ENCODE measurements at places on chromosomes 16 and 17.

- no peaks in the 10 kb centered on the region for H3K27me3 ChIP-seq
- no peaks in the 10 kb centered on the region for H3K4me1 ChIP-seq
- H3K4me3 ChIP-seq, result no peak overlapping the region
- no peak for DNase-seq
- H3K36me3 ChIP-seq, result no peaks in the 10 kb centered on the region
- no peak overlapping the region for H3K27ac ChIP-seq
Measured at GRCh38 chr16:58399718-58400633, 7.7 kb downstream of the GINS3 start.

DNA sequence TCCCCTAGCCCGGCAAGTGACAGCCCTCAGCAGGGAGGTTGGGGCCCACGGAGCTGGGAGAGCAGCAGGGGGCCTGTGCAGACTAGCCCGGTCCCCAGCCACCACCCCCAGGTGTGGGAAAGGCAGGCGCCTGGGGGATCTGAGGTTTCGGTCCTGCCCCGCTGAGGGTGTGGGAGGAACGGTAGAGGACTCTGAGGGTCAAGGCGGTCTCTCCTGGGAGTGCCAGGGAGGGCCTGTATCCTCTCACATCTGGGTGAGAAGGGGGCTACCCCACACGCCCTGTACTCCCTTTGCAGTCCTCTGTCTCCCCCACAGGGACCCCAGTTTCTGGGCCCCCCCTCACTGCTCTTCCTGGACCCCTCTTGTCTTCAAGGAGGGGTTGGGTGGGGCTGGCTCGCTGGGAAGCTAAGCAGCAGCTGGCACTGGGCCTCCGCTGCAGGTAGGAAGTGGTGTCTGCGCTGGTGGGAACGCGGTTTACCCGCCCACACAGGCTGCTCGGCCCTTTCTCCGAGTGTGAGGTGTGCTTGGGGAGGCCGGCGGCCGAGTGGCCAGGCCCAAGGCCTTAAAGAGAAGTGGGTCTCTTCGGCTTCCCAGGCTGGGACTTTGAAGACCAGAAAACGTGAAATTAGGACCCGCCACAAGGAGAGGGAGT lies 15.4 kb downstream of the CD7 start:
- H3K4me3 ChIP-seq, result no peak overlapping the region
- H3K27ac ChIP-seq, result no peak overlapping the region
- DNase-seq, result peak; percentile 79
- H3K4me1 ChIP-seq, result peaks cover 16% of the 10 kb centered on the region
- H3K36me3 ChIP-seq, result no peaks in the 10 kb centered on the region
- H3K27me3 ChIP-seq, result no peaks in the 10 kb centered on the region

GRCh38 chr16:59126486-59126885 lies 392.4 kb upstream of the GOT2 start:
- H3K27ac ChIP-seq, result no peak overlapping the region
- H3K4me1 ChIP-seq, result no peaks in the 10 kb centered on the region
- no peak for DNase-seq
- H3K36me3 ChIP-seq, result no peaks in the 10 kb centered on the region
- H3K4me3 ChIP-seq, result no peak overlapping the region

GRCh38 chr16:79165506-79165905 lies 435.0 kb downstream of the MAF start:
- no peak for DNase-seq
- no peaks in the 10 kb centered on the region for H3K4me1 ChIP-seq
- H3K4me3 ChIP-seq, result no peak overlapping the region
- H3K36me3 ChIP-seq, result no peaks in the 10 kb centered on the region

DNA sequence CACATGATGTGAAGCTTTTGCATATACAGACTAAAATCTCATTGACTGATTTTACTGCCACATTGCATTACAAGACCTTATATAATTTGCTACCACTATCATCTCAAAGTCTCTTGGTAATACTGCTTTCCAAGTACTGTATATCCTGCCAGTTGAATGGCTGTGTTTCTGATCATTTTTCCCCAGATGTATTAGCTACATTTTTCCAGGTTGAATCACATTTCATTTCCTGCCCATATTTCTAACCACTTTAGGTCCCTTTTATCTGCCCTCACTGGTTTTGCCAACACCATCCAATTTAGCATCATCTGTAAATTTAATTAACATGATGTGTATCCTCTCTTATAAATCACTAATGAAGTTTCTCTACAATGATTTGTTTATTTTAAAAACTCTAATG lies 365.7 kb upstream of the PMFBP1 start:
- H3K4me3 ChIP-seq, result no peak overlapping the region
- H3K36me3 ChIP-seq, result no peaks in the 10 kb centered on the region
- no peaks in the 10 kb centered on the region for H3K27me3 ChIP-seq
- peaks cover 15% of the 10 kb centered on the region for H3K4me1 ChIP-seq
- peak overlapping the region; percentile 63 for H3K27ac ChIP-seq

GRCh38 chr17:42342242-42343008 lies 45.8 kb downstream of the STAT3 start:
- peak overlapping the region; percentile 56 for H3K27ac ChIP-seq
- peaks cover 71% of the 10 kb centered on the region for H3K36me3 ChIP-seq
- peak; percentile 31 for DNase-seq
- no peaks in the 10 kb centered on the region for H3K27me3 ChIP-seq

DNA sequence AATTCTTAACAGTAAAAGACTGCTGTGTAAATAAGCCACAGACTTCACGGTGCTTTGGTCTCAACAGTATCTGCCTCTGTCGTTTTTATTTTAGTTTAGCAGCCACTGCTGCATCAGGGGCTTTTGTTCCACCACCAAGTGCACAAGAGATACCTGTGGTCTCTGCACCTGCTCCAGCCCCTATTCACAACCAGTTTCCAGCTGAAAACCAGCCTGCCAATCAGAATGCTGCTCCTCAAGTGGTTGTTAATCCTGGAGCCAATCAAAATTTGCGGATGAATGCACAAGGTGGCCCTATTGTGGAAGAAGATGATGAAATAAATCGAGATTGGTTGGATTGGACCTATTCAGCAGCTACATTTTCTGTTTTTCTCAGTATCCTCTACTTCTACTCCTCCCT lies 7.9 kb downstream of the HERPUD1 start:
- H3K27ac ChIP-seq, result peak overlapping the region; percentile 23
- no peak overlapping the region for H3K4me3 ChIP-seq
- H3K27me3 ChIP-seq, result no peaks in the 10 kb centered on the region

DNA sequence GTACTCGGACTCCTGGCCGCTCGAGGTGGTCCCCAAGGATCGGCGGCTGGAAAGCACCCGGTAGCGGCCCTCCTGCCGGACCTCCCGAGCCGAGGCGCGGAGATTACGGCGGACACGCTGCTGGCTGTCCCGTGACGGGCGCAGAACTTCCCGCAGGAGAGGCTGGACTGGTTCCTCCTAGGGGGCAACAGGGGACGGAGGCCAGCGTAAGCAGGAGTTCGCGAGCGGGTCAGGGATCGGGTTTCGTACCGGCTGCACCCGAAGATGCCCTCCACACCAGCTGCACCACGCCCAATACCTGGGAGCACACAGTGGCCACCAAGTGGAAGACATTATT lies 341 bp downstream of the SLC7A6OS start:
- peaks cover 23% of the 10 kb centered on the region for H3K36me3 ChIP-seq
- H3K4me3 ChIP-seq, result peak overlapping the region; percentile 95
- H3K4me1 ChIP-seq, result peaks cover 15% of the 10 kb centered on the region
- H3K27me3 ChIP-seq, result no peaks in the 10 kb centered on the region
- peak overlapping the region; percentile 82 for H3K27ac ChIP-seq
- DNase-seq, result peak; percentile 87
